ENCODE measurements at places on chromosomes 7 and 10.

DNA sequence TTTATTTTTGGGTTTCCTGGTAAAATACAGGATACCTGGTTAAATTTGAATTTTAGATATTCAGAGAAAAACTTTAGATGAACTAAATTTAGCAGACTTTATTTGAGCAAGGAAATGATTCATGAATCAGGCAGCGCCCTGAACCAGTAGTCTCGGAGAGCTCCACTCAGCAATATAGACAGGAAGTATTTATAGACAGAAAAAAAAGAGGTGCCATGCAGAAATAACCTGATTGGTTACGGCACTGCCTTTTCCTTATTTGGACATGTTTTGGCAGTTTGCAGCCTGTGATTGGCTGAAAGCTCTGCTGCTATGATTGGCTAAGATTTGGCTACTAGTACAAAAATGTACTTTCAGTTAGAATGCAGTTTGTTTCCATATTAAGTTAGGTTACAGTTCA, 198.3 kb upstream of the DKK1 start:
- no peak for DNase-seq

GRCh38 chr10:119101366-119102098, 2.4 kb upstream of the DENND10 start:
- no peak for DNase-seq

GRCh38 chr10:11153245-11153644, 135.6 kb downstream of the CELF2 start:
- no peak for DNase-seq

- DNase-seq = no peak
These were observed 1512.8 kb upstream of the LRRTM3 start for GRCh38 chr10:65413001-65413400.

GRCh38 chr7:104971290-104972071, 42.5 kb upstream of the KMT2E start:
- no peak for DNase-seq

Measured in HEK293T (cell line).